ENCODE measurements at places on chromosomes 3 and 15.

DNA sequence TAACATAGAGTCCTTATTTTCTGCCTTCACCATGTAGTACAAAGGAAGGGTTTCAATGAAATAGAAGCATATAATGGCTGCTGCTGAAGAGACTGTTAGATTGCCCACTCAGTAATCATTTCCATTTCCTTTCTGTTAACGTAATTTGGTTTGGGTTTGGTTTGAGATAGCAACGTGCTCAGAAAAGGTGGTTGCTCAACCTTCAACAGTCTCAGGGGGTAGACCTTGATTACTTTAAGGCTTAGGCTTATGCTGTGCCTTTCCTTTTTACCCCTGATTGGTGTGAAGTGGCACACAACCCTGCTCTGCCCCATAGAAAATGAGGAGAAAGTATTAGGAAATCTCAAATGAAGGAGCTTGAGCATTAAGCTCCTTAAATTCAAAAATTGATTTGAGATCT is 163.7 kb upstream of the TP63 start:
- no peak for DNase-seq

- DNase-seq, result no peak
These were observed 64.8 kb downstream of the SMAD3 start for GRCh38 chr15:67130166-67130565.

DNA sequence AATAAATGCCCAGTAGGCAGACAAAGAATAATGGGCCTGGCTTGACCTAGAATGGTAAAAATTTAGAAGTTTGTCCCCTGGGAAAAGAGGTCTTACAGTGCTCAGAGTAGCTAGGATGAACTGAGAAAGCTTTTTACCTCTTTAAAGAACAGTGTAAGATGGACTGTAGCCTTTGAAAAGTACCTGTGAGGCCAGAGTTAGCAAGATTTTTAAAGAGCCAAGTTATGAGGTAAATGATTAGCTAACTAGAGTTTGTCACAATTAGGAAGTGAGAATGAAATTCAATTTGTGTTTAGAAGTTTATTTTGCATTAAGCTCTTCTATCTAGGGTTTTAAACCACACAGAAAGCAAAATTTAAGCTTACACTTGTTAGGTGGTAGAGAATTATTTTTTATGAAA is 480.9 kb downstream of the ZIC1 start:
- DNase-seq, result no peak

DNA sequence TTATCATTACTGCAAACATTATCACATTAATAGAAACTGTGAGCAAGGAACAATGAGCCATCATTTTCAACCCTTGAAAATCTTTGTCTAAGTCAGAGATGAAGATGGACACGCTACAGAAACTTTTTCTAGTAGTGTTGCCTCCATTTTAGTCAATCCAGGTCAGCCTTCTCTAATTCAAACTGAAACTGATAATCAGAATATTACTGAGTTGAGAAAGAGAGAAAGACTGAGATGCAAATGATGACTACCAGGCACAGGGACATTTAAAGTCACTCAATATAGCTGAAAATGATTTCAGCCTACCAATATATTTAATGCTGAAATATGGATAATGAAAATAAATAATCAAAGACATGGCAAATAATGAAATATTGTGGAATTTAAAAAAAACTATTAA is 261.4 kb downstream of the GBE1 start:
- no peak for DNase-seq

GRCh38 chr3:29731050-29731449 is 450.2 kb downstream of the RBMS3 start:
- no peak for DNase-seq

- DNase-seq, result no peak
These were observed 108.8 kb upstream of the RAD18 start for GRCh38 chr3:9071936-9072666.

DNA sequence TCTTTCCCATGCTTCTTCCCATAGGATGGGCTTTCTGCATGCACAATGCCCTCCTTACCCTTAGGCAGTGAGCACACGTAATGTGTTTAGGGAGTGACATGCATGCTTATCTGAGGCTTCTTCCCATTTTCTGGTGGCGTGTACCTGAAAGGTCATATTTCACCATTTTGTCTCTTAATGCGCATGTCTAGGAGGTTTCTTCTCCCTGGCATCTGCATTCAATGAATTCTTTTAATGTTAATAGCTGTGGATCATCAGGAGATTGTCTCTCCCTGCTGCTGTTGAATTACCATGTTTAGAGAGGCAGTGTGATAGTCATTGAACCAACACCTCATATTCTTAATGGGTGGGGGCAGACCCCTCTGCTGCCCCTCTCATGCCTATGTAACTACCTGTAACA is 205.6 kb upstream of the SGO1 start:
- DNase-seq, result no peak

DNA sequence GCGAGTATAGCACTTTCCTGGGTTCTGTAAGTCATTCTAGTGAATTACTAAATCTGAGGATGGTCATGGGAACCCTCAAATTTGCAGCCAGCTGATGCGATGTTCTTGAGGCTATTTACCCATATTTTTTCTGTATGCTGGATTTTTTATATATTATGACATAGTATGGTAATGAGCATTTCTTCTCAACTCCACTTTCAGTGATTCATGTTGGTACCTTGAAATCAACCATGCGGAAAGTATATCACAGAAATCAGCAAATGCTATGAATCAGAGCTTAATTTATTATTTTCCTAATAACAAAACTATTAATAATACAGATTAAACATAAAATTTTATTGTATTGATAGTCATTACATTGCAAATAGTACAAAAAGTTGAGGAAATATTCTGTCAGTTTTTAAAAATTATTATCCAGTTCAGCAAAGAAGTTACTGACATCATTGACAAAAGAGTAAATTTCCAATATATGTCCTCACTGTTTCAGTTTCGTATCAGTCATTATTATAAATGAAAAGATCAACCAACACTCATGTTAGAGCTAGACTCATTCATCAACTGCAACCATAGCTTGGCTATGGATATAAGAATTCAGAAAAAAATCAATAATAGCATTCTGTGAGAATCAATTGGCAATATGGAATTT is 164.3 kb upstream of the SETMAR start:
- no peak for DNase-seq

DNA sequence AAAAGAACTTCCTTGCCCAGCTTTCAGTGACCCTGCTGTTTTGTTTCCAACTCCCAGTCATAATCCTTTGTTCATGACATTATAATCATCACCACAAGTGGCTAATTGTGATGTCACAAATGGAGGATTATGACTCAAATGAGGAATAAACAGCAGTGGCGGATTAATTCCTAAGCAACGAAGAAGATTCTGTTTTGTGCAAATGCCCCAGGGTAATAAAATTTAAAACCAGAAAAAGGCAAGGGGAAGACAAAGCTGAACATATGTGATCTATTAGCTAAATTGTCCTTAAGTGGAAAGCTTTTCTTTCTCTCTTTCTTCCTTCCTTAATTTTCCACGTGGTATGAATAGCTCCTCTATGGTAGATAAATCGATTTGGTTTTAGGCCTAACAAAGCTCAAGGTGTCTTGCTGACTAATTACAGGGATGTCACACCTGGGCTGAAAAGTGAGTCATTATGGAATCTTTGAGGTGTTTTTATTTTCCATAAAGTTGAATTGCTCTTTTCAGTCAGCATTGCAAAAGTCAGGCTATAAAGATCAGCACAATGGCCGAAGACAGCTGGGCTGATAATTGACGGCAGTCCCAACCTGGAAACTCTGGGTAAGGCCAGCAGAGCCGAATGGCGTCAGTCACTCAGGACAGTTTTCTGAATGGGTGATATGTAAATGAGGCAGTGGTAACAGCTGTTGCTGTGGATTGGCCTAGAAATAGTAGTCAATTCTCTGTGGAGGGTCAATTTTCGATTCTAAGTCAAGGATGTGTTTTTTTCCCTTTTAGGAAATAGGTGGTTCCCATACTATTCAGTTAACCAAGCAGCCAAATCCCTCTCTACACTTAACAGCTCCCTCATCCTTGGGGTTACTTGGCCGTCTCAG is 121.5 kb downstream of the PTPRG start:
- DNase-seq, result no peak

DNA sequence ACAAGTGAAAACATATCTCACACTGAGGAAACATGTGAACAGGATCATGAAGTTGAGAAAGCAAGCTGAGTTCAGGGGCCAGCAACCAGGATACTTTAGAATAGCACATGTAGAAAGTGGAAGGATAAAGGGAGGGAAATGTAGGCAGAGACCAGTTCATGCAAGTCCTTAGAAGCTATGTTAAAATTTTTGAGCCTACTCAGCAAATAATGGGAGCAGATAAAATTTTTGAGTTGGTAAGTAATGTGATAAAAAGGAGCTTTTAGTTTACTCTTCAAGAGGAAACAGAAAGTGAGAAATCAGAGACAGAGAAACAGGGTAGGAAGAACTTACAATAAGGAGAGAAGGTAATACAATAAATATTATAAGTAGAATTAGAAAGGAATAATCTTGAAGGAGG is 105.6 kb upstream of the ZBTB20 start:
- DNase-seq, result no peak

DNA sequence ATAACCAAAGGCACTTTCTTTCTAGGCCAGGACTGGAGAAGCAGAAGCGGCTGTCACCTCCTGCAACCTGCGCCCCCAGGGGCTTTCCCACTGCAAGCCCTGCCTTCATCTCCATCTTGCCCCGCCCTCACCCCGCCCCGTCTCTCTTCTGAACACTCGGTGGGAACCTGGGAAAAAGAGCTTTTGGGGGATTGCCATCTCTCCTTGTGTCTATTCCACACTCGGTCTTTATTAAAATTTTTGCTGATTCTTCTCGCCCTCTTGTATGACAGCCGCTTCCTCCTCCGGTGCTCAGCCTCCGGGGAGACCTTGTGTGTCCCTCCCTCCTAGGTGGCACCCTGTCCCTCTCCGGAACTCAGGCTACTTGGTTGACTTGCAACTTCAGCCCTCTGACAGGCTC is 41.9 kb upstream of the SPESP1 start:
- DNase-seq, result no peak

- no peak for DNase-seq
These were observed 139.6 kb downstream of the GRM7 start for GRCh38 chr3:7000501-7000900.

GRCh38 chr3:129291236-129291886 is 12.7 kb downstream of the HMCES start:
- DNase-seq, result no peak

GRCh38 chr15:25739687-25740121 is 123.4 kb downstream of the ATP10A start:
- no peak for DNase-seq
